ENCODE measurements at places on chromosomes 5 and 9.

GRCh38 chr9:706606-707459 is 134.7 kb upstream of the DMRT1 start:
- no peak for DNase-seq

- DNase-seq = no peak
Measured at GRCh38 chr9:29974197-29974596, 2400.9 kb upstream of the C9orf72 start.

- no peak for DNase-seq
Measured at GRCh38 chr9:8868632-8869031, 1069.1 kb upstream of the DMAC1 start.

DNA sequence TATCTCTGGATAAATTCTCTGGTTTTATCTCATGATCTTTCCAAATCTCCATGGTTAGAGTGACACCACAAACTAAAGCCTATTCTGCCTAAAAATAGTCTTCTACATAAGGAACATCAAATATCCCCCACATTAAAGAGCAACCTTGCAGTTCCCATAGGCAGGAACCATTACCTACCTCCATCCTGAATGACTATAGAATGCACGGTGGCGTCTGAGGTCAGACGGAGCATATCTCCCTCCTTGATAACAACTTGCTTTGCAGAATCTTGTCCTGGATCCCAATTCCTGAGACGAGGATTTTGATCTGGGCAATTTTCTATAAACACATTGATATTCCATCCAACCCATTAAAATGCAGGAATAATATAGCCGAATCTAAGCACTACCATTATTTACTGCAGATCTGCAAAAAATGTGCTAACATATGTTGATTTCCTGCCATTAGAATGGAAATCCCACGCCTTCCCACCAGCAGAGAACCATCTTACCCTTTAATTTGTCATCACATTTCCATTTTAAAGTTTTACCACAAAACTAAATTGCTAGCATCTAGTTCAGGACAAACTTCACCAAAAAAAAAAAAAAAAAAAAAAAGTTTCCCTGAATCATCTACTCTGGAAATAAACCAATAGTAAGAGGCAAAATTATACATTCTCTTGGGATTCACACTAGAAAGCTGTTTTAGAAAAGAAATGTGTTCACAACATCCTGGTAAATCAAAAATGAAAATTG is 22.1 kb downstream of the CEMIP2 start:
- no peak for DNase-seq

- no peak for DNase-seq
Measured at GRCh38 chr9:87685871-87686519, 39.9 kb upstream of the CTSL start.

DNA sequence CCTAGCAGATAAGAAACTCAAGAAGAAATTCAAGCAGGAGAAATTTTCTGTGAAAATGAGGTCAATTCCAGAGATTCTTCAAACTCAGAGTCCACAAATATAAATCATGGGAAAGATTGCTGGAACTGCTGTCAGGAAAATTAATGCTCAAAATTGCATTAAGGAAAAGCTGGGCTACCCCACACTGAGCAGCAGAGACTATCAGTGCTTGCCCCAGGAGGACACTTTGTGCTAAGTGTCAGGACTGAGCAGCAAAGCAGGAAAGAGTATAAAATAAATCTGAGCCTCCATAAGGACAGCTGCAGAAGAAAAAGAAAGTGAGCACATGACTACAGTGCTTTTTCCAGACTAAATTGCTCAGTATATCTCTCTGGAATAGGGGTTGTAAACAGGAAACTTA is 81.6 kb downstream of the RGS7BP start:
- no peak for DNase-seq

- no peak for DNase-seq
Measured at GRCh38 chr5:174376726-174377373, 331.3 kb downstream of the NSG2 start.

DNA sequence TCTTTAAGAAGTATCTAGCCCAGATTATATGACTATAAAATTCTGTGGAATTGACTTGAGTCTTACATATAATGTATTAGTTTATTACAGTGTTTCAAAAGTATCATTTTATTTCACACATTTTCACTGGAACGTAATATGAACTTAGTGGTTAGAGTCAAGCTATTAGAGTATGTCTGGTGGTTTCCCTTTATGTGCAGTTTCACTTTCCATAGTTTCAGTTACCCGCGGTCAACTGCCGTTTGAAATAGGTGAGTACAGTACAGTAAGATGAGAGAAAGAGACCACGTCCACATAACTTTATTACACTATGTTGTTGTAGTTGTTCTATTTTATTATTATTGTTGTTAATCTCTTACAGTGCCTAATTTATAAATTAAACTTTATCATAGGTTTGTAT is 50.5 kb downstream of the COMMD10 start:
- DNase-seq = no peak

- no peak for DNase-seq
Measured at GRCh38 chr5:172869691-172870090, 35.6 kb downstream of the ERGIC1 start.

GRCh38 chr9:73230251-73230650 is 78.6 kb downstream of the ANXA1 start:
- DNase-seq = no peak

DNA sequence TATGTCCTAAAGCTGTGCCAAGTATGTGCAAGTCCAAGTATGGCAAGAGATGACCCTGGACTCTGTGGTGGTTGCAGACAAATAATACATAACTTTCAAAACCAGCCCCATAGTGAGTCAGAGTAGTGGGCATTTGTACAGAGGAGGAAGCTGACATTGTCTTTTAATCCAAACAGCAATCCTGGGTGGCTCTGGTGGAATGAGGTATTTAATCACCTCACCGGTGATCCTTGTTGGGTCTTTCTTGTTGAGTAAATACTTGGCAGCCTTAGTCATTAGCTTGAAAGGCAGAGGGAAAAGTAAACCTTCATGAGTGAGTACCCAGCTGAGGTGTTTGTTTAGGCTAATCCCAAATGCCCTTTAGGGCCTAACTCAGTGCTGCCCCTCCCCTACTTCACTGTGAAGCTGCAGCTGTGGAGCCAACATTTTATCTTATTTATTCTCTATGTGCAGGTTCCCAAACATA is 148.7 kb upstream of the SLC12A2 start:
- peak; percentile 88 for DNase-seq

DNA sequence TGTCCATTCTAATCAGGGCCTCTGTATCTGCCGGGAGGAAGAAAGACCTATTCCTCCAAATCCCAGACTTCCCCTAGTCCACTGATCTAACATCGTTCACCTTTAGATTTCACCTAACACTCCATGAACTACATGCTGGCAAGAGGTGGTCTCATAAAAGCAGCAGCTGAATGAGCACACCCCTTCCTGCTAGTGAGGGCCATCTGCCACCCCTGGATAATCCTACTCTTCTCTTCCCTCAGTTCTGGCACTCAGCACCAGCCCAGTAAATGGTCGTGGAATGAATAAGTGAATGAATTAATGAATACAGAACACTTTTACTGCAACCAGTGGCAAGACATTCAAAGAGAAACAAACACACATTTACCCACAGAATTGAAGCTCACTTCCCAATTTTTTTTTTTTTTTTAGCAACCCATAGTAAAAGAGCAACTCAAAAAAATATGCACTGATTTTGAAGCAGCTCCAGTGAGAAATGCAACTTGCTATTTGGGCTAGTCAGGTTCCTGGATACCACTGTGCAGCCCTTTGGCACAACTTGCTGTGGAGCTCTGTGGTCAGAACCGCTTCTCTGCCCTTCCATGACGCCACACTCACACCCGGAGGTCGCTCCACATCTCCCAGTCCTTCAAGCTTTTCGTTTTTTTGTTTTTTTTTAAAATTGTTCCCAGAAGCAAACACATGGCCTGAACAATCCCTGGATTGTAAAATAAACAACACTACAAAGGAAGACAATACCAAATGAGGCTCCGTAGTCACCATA is 6.2 kb downstream of the RNF183 start:
- no peak for DNase-seq

- no peak for DNase-seq
Measured at GRCh38 chr9:27749838-27750237, 176.6 kb upstream of the C9orf72 start.

- DNase-seq = no peak
Measured at GRCh38 chr5:128633901-128634300, 95.9 kb upstream of the FBN2 start.

GRCh38 chr9:120350596-120350995 is 229.4 kb downstream of the CDK5RAP2 start:
- no peak for DNase-seq

DNA sequence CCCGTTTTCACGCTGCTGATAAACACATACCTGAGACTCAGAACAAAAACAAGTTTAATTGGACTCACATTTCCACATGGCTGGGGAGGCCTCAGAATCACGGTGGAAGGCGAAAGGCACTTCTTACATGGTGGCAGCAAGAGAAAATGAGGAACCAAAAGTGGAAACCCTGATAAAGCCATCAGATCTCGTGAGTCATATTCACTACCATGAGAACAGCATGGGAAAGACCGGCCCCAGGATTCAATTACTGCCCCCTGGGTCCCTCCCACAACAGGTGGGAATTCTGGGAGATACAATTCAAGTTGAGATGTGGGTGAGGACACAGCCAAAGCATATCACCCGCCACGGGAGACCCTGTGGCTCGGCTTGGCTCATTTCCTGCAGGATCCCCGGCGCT is 20.2 kb downstream of the EXD3 start:
- DNase-seq = no peak

DNA sequence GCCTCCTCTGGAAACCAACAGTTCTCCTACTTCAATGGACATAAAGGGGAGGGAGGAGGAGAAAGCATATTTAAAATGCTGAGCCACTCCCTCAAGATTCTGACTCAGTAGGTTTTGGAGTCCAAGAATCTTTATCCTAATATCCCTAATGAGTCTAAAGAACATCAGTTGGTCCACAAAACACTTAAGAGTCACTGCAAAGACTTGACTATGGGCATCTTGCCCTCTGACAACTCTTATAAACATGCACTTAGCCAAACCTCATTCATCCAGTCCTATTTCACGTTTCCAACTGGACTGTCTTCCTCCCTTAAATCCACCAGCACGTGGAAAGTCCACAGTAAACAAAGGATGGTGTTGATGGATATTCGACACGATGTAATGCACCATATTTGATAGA is 172.5 kb downstream of the FAM114A2 start:
- no peak for DNase-seq

- DNase-seq = no peak
Measured at GRCh38 chr9:17609312-17610005, 30.6 kb downstream of the SH3GL2 start.

DNA sequence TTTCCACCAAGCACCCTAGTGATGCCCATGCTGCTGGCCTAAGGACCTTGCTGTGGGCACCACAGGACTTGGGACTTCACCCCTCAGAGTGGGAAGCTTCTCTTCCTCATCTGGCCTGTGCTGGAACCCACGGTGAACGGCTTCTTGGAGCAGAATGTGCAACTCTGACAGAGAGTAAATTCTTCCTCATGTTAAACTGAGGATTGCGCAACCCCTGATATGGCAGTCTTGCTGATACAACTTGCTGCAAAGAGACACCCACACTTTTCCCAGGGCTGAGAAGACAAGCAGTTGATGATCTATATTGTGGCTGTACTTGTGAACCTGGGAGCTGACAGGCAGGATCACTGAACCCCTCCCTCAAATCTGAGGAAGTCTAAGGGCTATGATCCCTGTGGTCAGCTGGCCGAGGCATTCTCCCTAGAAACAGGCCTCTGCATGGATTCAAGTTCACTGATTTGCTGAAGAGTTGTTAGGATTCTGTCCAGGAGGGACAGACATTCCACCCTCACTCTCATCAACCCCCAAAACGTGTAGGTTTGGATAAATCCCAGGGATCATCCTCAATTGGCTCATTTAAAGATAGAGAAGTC is 307.2 kb downstream of the MTRR start:
- DNase-seq = no peak

GRCh38 chr5:96584712-96585111 is 77.5 kb upstream of the CAST start:
- no peak for DNase-seq

GRCh38 chr9:127570533-127571111 is 41.5 kb upstream of the STXBP1 start:
- DNase-seq = no peak

- no peak for DNase-seq
Measured at GRCh38 chr5:29099585-29099984, 2061.2 kb upstream of the CDH9 start.

DNA sequence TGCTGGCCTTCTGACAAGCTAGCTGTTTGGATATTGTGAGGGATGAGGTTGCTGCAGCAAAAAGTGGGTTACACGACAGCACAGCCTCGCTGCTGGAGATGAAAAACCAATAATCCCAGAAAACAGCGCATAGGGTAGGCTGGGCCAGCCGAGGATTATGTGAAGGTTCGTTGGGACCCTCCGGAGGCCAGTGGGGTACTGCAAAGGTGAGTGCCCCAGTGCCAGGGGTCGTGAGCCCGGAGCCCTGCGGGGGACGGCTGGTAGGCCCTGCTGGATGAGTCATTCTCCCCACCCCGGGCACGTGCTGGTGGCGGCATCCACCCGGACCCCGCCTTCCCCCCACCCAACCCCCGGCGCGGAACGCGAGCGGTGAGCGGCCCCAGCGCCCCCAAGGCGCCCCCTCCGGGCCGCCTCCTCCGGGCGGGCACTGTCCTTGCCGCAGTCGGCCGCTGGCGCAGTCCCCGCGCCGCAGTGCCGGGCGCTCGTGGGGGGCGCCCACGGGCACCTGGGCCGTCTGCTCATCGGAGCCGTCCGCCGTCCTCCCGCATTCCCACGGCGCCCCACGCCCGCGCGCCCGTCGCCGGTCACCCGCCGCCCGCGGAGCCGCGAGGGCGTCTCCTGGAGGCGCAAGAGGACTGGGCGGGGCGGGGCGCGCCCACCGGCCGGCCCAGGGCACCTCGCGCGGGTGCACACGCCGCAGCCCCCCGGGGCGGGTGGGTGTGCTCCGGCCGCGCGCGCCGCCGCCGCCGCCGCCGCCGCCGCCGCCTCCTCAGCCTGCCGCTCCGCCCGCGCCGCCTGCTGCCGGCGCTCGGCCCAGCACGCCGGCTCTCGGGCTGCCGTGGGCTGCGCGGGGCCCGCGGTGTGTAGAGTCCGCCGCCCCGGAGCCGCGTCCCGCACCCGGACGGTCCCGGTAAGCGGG is at the start of gene PHF24:
PHF24 (plus strand) TSS at position 794 of the 919 bp plus-strand sequence. CDS start 13,014 bp downstream, outside the sequence.
- DNase-seq = no peak

DNA sequence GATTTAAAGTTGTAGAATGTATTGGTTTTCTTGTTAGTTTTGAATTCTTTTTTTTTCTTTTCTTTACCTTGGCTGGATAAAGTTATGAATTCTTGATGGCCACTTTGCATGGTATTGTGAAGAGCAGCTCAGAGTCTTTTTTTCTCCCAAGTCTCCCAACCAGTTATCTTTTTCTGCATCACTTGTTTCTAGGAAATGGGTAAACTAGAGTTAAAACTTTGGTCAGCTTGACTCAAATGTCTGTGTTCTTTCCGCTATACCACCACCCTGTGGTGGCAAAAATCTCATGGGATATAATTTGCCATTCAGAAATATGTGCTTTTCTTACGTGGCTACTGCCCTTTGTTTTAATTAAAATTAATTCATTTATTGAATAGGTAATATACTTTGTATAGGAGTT is 113.2 kb downstream of the UNC13B start:
- DNase-seq = no peak

GRCh38 chr5:9265441-9266287 is 280.2 kb downstream of the SEMA5A start:
- no peak for DNase-seq

Measured in A549 (cell line).